ENCODE measurements at places on chromosomes 4 and X.

DNA sequence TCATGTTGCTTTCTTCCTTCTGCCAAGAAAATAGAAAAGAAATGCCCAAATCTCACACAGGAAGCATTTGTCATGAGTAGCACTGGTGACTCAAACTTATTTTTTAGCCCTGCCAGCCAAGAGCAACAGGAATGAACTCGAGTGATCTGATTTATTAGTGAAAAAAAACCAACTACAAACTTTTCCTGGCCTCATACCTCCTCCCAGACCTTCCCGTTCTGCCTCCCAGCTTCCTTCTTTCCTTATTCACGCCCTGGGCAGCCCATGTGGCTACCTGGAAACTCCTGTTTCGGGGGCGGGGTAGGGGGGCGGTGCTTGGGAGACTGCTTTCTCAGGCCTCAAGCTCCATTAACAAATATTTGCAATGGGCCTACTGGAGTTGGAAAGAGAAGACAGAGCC is 178.5 kb downstream of the NHS start:
- DNase-seq = no peak

DNA sequence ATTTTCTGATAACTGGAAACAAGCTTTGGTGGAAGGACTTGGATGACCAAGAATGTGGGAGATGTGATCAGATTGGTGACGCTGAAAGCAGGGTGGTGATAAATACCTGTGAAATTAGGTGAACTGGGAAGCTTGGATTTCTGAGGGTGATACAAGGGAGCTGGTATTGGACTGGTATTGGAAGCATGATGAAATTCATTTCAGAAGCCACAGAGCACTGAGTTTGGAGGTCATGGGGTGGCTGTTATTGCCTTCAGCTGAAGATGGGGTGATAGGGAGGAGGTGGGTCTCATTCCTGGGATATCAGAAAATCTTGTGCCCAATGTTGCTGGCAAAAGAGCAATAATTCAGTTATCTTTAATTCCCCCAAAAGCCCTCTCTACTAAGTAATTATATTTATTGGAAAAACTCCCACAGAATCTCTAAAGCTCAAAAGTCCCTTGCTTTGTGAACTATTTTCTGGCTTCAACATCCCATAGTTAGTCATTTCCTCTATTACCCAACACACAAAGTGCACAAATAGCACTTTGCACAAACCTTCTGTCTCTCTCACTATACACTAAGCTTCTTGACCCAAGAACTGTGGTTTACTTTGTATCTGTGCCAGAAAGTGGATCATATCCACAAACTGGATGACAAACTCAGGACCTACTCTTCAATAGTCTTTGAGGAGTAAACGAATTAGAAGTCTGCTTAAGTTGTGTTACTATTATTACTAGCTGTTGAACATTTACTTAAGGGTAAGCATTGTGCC is 23.1 kb upstream of the CAMK2D start:
- no peak for DNase-seq

GRCh38 chrX:57451426-57452020 is 140.3 kb upstream of the ZXDB start:
- DNase-seq = no peak

GRCh38 chrX:118627084-118627758 is 100.2 kb upstream of the IL13RA1 start:
- no peak for DNase-seq

GRCh38 chr4:109733728-109734127 is 3.9 kb upstream of the PLA2G12A start:
- DNase-seq = no peak

DNA sequence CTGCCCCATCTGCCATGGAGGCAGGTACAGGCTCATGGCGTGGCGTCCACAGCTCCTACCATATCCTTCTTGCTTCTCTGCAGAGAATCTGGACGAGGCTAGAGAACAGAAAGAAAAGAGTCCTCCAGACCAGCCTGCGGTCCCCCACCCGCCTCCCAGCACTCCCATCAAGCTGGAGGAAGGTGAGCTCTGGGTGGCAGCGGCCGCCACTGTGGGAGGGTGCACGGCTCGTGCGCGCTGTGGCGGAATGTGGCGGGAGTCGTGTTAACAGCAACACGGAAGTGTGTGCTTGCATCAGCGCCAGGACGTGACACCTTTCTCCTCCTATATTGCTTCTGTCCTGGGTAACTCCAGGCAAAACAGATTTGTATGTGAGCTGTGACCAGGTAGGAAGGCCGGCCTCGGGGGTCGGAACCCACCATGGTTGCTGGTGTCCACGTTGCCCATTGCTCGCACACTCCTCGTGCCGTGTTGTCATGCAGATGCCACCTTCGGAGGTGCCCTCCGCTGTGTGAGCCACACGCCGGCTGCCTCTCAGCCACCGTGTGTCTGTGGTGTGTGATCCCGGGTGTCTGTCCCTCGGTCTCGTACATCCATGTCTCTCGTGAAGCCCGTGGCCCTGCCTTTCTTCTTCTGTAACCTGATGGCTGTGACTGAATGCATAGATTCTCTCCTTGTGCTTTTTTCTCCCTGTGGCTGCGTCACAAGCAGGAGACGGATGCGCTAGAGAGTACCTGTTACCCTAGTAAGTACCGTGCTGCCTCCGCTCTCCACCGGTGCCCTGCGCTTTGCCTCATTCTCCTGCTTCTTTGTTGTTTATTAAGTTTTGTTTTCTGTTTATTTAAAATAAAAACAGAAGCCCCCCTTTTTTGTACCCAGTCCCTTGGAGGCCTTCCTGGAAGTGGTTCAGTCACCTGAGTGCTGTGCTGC is 37.0 kb downstream of the NOP14 start:
- DNase-seq = no peak

Data from CD8-positive, alpha-beta T cell (primary cell).